ENCODE measurements at places on chromosomes 1 and 21. TPM values are rescaled to one million over a fixed set of nuclear protein-coding genes. Genes with fewer than 3 reads are reported as not detected.
A peak's percentile ranks its signal among the peaks of the same experiment; 100 is the strongest.

RASSF5 gene
- 258 TPM for total RNA-seq

DNA sequence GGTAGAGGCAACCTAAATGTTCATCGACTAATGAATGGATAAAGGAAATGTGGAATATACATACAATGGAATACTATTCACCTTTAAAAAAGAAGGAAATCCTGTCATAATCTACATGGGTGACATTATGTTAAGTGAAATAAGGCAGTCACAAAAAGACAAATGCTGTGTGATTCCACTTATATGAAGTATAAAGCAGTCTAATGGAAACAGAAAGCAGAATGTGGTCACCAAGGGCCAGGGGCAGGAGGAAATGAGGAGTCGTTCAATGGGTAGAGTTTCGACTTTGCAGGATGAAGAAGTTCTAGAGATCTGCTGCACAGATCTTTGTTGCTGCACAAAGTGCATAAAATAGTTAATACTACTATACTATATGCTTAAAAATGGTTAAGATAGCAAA lies 7.8 kb downstream of the DIPK1A start:
- DNase-seq: peak; percentile 59

- peak; percentile 88 for DNase-seq
Measured at GRCh38 chr1:1144122-1144842, 28.4 kb upstream of the C1orf159 start.

DNA sequence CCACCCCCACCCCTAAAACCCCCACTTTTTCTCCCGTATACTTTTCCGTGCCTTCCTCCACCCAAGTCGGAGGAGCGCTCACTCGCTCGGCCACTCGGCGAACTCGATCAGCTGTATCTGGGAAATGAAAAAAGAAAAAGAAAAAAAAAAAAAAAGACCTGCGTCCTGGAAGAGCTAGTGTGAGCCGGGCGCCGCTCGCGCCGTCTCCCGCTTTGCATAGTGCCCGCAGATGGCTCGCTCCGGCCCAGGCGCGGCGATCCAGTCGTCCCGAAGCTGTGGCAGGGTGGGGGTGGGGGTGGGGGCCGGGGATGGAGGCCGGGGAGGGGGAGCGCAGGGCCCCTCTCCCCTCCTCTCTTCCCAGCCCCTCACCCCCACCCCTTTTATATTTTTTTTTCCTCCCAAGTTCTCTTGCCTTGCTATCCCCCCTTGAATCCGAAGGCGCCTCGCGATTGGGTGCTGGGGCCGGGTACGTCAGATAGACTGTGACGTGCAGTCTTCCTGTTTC lies 299 bp upstream of the PROX1 start:
- no peak for DNase-seq

GRCh38 chr1:72397786-72398185 lies 115.4 kb upstream of the NEGR1 start:
- no peak for DNase-seq

OBSCN gene
- 13.5 TPM for total RNA-seq

GRCh38 chr21:45279446-45280177 lies 8.1 kb downstream of the POFUT2 start:
- DNase-seq: no peak

CNR2 gene
- total RNA-seq: not detected

- no peak for DNase-seq
Measured at GRCh38 chr1:21673277-21673780, 4.2 kb upstream of the RAP1GAP start.

GRCh38 chr21:43983390-43983789 lies 28.7 kb upstream of the TRAPPC10 start:
- DNase-seq: no peak

GRCh38 chr1:47708019-47708535 lies 270.2 kb downstream of the FOXD2 start:
- DNase-seq: no peak

DNA sequence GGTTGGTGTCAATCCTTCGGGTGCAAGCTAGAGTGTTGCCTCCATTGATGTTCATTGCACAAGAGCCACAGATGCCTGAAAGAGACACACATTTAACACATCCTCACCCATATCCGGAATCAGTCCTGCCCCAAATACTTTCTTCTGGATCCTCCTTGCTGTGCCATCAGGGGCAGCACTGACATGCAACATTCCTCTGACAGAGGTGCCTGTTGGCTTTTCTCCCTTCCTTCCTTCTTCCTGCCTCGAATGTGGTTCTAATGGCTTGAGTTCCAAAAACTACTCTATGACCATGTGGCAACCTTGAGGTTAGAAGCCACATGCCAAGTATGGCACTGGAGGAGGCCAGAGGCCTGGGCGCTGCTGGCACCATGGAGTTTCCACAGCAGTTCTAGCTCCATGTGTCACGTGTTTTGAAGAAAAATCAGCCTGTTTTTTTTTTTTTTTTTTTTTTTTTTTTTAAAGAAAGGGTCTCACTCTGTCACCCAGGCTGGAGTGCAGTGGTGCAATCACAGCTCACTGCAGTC lies 17.0 kb upstream of the ATP13A2 start:
- DNase-seq: no peak

- DNase-seq: no peak
Measured at GRCh38 chr1:178115260-178115659, 21.4 kb downstream of the RASAL2 start.

SMCP gene
- total RNA-seq: not detected

UBE2G2 gene
- 95.2 TPM for total RNA-seq

- DNase-seq: peak; percentile 97
Measured at GRCh38 chr1:234772345-234773147, 162.6 kb upstream of the IRF2BP2 start.

GRCh38 chr1:212643877-212644276 lies 35.3 kb downstream of the ATF3 start:
- no peak for DNase-seq

GRCh38 chr21:15748586-15748985 lies 18.8 kb downstream of the USP25 start:
- DNase-seq: no peak

GRCh38 chr1:113870778-113871177 lies 734 bp downstream of the PTPN22 start:
- DNase-seq: peak; percentile 51

DNA sequence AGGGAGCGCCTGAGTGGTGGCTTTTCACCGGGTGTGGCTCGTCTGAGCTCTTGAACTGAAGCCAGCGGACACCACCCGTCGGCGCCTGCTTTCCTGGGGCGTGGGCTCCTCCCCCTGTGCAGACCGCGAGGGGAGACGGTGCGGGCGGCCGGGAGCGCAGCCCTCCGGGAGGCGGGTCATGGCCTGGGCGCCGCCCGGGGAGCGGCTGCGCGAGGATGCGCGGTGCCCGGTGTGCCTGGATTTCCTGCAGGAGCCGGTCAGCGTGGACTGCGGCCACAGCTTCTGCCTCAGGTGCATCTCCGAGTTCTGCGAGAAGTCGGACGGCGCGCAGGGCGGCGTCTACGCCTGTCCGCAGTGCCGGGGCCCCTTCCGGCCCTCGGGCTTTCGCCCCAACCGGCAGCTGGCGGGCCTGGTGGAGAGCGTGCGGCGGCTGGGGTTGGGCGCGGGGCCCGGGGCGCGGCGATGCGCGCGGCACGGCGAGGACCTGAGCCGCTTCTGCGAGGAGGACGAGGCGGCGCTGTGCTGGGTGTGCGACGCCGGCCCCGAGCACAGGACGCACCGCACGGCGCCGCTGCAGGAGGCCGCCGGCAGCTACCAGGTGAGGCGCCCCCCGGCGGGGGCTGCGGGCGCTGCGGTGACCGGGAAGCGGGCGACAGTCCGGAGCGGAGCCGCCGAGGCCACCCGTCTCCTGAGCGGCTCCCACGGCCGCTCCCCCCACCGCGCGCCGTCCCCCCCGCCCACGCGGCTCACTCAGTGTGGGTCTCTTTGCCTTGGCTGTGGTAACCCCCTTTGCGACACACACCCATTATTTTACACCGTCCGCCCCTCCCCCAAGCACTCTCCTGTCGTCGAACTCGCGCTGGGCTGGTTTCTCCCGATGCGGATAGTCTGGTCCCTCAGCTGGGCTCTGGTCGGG lies at the start of gene TRIM58:
Gene TRIM58, plus strand, starts transcription at position 119 of the 916 bp plus-strand sequence. Its CDS starts 60 bp downstream, at position 179.
- DNase-seq: peak; percentile 47

GRCh38 chr1:9593492-9594465 lies 5.1 kb downstream of the TMEM201 start:
- DNase-seq: peak; percentile 79

CACNA1E gene
- total RNA-seq: not detected

GRCh38 chr1:234600418-234601281 lies 9.3 kb downstream of the IRF2BP2 start:
- DNase-seq: no peak

DNA sequence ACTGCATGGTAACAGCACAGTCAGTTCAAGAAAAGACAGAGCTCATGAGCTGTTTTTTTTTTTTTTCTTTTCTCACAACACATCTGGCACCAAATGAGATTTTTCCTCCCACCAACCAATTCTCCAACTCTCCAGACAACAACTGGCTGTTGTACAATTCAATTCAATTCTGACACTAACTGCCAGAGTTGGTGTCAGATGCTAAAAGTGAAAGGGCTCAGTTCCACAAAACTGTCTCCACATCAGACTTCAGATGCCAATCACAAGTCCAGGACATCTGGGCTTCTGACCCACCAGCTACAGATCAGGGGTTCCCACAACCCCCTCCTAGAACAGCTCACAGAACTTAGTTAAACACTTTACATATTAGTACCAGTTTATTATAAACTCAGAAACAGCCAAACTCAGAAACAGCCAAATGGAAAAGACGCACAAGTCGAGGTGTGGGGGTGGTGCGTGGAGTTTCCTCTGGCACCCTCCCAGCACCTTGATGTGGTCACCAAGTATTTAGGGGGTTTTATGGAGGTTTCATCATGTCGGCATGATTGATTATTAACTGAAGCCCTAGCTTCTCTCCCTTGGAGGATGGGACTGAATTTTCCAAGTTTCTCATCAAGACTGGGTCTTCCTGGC lies 39.2 kb upstream of the LRRC8D start:
- DNase-seq: peak; percentile 86

GRCh38 chr1:220990427-220991339 lies 111.4 kb downstream of the HLX start:
- no peak for DNase-seq

GRCh38 chr1:208772891-208773290 lies 528.7 kb upstream of the PLXNA2 start:
- DNase-seq: no peak

- no peak for DNase-seq
Measured at GRCh38 chr21:18251065-18251464, 6.4 kb downstream of the CHODL start.

DNA sequence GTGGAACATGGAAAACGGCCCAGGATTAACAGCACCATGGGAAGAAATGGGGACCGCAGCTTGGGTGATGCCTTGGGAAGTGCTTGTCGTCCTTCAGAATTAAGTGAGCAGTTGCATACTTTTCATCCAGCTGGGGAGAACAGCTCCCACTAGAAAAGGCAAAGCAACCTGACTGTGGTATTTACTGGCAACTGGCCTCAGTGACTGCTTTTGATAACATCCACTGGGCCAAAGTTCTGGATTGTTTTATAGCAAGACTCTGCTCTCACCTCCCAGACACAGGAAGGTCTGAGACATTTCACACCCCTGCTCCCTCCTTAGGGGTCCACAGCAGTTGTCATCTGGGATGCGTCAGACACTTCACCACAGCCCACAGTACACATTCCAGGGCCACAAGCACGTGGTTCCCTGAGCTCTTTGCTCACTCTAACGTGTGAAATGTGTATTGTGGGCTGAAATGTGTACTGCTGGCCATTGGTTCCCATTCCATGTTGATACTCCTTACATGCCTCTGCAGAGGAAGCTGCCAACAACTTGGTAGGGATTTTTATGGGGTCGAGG lies 6.6 kb downstream of the PAPPA2 start:
- no peak for DNase-seq

- DNase-seq: no peak
Measured at GRCh38 chr1:161987303-161987702, 36.4 kb downstream of the OLFML2B start.

S100A3 gene
- total RNA-seq: not detected

CFHR2 gene
- not detected for total RNA-seq

DNA sequence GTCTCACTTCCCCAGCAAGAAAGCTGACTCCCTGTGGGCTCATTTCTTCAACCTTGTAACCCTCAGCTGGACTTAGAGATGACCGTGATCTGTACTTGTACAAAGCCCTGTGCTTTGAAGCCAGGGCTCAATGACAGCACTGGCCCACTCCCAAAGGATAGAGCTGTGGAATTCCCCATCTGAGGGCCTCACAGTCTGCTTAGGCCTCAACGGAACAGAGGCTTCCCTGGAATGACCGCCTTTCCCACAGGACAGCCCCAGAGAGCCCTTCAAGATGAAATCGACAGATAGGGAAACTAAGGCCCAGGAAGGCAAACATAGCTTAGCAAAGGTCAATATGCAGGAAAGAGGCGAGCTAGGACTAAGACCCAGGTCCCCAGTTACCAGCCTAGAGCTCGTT lies 11.5 kb downstream of the SLC9A1 start:
- no peak for DNase-seq

- DNase-seq: peak; percentile 65
Measured at GRCh38 chr1:1290238-1290731, 10.0 kb downstream of the SCNN1D start.

AGT gene
- total RNA-seq: not detected

DNA sequence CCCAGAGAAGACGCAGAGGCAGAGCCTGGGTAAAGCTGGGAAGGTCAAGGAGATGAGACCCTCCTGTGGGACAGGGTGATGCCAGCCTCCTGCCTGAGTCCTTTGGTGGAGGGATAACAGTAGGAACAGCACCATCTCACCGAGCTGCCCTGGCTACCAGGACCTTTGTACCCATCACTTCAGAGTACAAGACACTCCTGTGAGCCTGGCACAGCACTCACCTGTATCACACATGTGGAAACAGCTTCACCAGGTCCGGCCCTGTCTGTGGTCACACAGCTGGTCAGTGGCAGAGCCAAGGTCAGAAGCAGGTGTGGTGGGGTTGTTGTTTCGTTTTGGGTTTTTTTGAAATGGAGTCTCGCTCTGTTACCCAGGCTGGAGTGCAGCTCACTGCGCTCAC lies 5.0 kb upstream of the TMEM200B start:
- DNase-seq: no peak

CNN3 gene
- total RNA-seq: 10.6 TPM

AIRE gene
- total RNA-seq: not detected

- DNase-seq: no peak
Measured at GRCh38 chr1:230077436-230078213, 10.6 kb downstream of the GALNT2 start.

- DNase-seq: peak; percentile 38
Measured at GRCh38 chr1:55337801-55338447, 122.8 kb upstream of the USP24 start.

DNA sequence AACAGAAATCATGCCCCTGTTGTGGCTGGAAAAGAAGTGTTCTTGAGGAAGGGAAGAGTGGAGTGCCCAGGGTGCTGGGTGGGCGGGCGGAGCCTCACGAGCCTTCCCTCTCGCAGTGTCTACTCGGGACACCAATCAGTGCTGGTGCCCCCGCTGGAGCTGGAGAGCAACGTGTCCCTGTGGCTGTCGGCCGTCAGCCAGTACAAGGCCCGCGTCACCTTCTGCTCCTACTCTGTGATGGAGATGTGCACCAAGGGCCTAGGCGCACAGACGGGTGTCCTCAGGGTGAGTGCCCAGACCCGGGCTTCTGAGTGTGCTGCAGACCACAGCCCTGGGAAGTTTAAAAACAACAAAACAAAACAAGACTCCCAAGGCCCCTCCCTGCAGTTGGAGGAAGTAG lies 47.4 kb downstream of the S100B start:
- no peak for DNase-seq

Measured in activated naive CD4-positive, alpha-beta T cell treated with anti-CD3 and anti-CD28 coated beads for 36 hours (primary cell).